Melanocyte of skin (primary cell): ENCODE measurements at places on chromosomes 5 and 9. TPM values are rescaled to one million over a fixed set of nuclear protein-coding genes. Genes with fewer than 3 reads are reported as not detected.

The ADAMTS2 gene
- under 0.01 and 4.7 TPM in 2 replicates for total RNA-seq

The GBA2 gene
- 41.3 and 44.0 TPM in 2 replicates for total RNA-seq

The PCDHGA9 gene
- total RNA-seq, result 1.4 and 5.1 TPM in 2 replicates

The NUTM2G gene
- not detected in 2 replicates for total RNA-seq

The PCDHA2 gene
- total RNA-seq, result not detected in 2 replicates

The SPATA31E1 gene
- not detected in 2 replicates for total RNA-seq

The IL33 gene
- 0.36 and 0.69 TPM in 2 replicates for total RNA-seq
